Mammary epithelial cell (primary cell): ENCODE measurements at places on chromosomes 12 and 14. TPM values are rescaled to one million over a fixed set of nuclear protein-coding genes. Genes with fewer than 3 reads are reported as not detected.

DNA sequence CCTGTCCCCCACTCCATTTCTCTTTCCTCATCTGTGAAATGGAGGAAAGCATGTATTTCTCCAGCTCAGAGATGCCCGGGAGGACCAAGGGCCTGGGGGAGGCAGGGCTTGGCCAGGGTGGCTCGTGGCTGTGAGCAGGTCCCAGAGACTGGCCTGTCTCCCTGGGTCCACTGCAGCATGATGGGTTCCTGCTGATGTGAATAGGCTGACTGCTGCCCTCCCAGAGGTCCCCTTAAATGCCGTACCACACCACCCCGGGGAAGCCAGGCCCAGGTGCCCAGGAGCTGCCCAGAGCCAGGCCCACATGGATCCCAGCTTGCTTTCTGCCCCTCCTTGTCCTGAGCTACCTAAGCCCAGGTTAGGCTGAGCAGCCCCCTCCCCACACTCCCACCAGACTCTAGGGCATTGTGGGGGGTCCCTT, 158.2 kb upstream of the C14orf180 start:
- no peak for DNase-seq

DNA sequence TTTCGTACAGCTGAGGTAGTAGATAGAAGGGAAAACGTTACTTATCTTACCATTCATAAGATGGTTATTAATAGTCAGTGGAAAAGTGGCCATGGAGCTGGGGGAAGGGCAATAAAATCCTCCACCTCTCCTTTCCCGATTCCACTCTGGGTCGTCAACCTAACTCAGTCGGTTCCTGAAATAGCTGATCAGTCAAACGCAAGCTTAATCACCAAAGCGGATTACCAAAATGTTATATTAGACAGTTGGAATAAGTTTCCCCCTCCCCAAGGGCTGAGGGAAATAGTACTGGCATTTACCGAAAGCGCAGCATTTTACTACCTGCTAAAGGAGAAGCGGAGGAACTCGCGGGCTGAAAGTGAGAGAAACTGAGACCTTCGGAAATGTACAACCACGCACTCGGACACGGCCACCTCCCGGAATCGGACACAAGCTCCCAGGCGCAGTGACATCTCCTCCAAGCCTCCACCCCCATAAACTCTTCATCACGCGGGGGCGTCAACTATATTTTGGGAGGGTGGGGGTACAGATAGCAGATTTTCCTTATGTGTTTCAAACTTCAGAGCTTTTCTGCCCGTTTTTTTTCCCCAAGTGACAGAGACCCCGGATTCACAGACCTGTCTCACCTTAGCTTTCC, 1.2 kb downstream of the PPM1H start:
- DNase-seq: no peak

GRCh38 chr12:46965880-46966279, 113.5 kb upstream of the PCED1B start:
- DNase-seq: no peak

GRCh38 chr14:104427131-104427851, 152.3 kb upstream of the C14orf180 start:
- DNase-seq: no peak

DNA sequence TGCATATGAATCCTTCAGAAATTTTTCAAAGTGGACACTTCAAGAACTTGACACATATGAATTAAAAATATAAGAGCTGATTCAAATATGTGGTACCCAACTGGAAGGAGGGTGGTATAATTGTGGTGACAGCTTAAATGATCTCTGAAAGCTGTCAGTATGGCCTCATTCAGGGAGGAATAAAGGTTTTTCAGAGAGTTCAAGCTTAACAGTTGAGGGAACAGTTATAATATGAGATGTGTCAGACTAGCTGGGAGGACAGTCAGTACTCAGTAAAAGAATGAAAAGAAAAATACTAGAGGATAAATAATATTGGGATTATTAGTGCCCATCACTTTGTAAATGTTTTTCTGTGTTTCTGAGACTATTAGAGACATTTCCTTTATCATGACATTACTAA, 277.5 kb downstream of the RASSF9 start:
- no peak for DNase-seq

DNA sequence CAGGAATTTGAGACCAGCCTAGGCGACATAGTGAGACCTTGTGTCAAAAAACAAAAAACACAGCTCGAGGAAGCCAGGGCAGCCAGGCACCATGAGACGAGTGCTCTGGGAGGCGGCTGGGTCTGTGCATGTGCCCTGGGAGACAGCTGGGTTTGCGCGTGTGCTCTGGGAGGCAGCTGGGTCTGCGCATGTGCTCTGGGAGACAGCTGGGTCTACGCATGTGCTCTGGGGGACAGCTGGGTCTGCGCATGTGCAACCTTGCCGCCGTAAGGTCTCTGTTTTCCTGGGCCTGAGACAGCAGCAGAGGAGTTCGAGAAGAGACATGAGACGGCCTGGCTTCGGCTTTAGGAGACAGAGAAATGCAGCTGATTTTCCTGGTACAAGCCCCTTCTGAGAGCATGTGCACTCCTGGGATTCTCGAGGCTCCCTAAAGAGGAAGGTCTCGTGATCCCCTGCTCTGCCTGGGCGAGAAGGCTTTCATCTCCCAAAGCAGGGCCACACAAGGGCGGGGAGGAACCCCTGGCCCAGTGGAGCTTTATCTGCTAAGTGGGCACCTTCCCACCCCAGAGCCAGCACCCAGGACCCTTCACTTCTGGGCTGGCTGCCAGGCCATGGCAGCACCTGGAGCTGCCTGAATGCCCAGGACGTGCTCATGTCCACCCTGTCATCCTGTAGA, 3.5 kb upstream of the BDKRB1 start:
- DNase-seq: no peak

GRCh38 chr14:81400852-81401251, 728 bp upstream of the STON2 start:
- peak; percentile 97 for DNase-seq

- DNase-seq: peak; percentile 77
Measured at GRCh38 chr12:16531621-16532020, 74.3 kb downstream of the LMO3 start.

DNA sequence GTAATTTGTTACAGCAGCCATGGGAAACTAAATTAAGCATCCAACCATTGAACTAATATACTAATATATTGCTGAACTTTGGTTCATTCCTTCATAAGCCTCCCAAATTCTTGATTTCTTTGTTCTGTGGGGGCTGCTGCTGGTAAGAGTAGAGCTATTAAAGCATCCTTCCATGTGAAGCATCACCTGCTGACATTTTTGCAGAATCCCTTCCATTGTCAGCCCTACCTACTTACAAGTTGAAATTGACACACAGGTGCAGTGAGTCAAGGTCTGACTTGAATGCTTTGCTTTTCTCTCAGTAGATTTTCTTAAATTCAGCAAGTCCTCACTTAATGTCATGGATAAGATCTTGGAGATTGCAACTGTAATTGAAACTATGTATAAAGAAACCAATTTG, 474.4 kb downstream of the APAF1 start:
- DNase-seq: no peak

GRCh38 chr14:69711065-69711464, 55.9 kb upstream of the SRSF5 start:
- DNase-seq: no peak

DNA sequence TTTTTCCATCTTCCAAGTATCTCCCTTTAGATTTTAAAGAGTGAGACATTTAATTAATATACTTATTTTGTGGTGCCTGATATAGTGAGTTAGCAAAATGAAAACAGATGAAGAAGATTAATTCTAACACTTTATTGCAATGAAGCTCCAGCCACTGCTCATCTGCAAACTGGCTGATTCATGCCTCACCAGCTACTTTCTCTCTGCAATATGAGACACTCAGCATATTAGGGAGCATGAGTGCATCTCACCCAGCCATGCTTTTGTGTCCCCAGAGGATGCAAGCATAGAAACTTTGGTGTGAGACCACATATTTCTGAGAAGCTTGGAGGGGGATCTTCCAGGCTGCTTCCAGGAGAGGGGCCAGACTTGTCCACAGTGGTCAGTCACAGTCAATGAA, 148.6 kb downstream of the BMP4 start:
- no peak for DNase-seq

GRCh38 chr14:94161981-94162380, 12.1 kb upstream of the PPP4R4 start:
- no peak for DNase-seq

- DNase-seq: no peak
Measured at GRCh38 chr14:103712633-103713247, 2.5 kb downstream of the XRCC3 start.

DNA sequence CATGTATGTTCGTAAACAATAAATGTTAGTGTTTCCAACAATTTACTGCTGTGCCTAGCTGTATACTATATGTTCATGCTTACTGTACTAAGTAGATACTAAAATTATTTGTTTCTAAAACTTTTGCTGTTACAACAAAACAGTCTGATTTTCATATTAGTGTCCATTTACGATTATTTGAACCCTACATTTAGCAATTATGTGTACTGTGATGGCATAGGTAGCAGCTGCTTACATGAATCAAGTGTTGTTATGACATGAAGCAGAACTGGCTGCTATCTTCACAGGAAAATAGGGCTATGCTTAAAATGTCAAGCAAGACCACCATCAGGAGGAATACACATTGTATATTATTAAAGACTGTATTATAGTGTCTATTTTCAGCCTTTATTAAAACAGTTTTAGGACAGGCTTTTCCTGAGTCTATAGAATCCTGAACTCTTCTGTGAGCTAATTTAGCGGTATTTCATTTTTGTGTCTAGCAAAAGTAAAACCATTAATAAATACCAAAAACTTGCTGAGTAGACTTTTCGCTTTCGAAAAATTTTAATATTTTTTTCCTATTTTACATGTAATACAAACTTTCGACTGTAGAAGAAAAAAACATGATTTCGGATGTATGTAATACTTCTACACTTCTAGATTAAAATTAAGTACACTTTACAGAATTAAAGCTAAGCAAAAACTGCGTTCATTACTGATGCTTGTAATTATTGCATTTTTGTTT, 1.1 kb upstream of the WDR89 start:
- DNase-seq: no peak

DNA sequence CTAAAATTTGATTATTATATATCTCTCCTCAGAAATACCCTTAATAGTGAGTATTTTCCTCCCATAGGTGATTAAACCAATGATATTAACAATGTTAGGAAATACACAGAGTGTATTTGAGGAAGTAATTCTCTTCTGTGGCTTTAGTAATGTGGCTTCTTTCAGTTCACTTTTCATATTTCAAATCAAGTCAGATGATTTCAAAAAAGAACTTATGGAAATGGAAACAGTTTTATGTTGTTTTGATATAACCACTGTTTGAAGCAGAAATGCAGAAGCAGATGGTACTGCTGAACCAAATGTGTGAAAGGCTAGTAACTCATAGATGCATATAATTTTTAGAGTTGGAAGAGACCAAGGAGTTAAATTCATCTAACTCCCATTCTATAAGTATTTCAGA, 1.9 kb upstream of the GPR33 start:
- no peak for DNase-seq

DNA sequence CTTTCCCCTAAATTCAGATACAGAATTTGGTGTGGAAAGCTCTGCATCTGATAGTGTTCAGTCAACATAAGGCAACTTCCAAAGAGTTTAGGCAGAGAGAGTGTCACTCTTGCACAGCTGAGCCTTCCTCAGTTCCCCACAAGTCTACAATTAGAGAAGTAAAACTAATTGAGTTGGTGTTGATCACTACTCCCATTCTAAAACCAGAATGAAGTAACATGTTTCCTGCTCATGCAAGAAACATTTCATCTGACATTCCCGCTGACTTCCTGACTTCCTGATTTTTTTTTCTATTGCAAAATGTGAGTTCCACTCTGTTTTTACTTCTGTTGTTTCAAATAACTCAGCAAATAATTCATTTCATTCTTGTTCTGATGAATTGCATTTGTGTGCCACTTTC, 271.0 kb downstream of the ALG10B start:
- DNase-seq: peak; percentile 6

SERPINA3 gene
- total RNA-seq: 2.1 and 5.2 TPM in 2 replicates

RFX4 gene
- total RNA-seq: not detected

LRTM2 gene
- total RNA-seq: not detected in 2 replicates

SMIM41 gene
- total RNA-seq: 0.17 TPM

DHH gene
- total RNA-seq: under 0.01 TPM

PRICKLE1 gene
- total RNA-seq: 43.2 TPM

LIN7A gene
- total RNA-seq: not detected in 2 replicates
